ENCODE measurements at places on chromosomes 4 and X. TPM values are rescaled to one million over a fixed set of nuclear protein-coding genes. Genes with fewer than 3 reads are reported as not detected.
A peak's percentile ranks its signal among the peaks of the same experiment; 100 is the strongest.

The NRK gene
- total RNA-seq: not detected

The FAM47A gene
- not detected for total RNA-seq

The ADH7 gene
- total RNA-seq: not detected

The RHOH gene
- not detected for total RNA-seq

The PNMA6A gene
- 0.21 TPM for total RNA-seq

The PPEF2 gene
- not detected for total RNA-seq

The SORCS2 gene
- total RNA-seq: 4.4 TPM

The HTN3 gene
- total RNA-seq: not detected

The TET2 gene
- total RNA-seq: 15.1 TPM

The SLC25A31 gene
- total RNA-seq: not detected

- DNase-seq: no peak
These were observed 45.0 kb downstream of the TMEM165 start for GRCh38 chr4:55440786-55441185.

DNA sequence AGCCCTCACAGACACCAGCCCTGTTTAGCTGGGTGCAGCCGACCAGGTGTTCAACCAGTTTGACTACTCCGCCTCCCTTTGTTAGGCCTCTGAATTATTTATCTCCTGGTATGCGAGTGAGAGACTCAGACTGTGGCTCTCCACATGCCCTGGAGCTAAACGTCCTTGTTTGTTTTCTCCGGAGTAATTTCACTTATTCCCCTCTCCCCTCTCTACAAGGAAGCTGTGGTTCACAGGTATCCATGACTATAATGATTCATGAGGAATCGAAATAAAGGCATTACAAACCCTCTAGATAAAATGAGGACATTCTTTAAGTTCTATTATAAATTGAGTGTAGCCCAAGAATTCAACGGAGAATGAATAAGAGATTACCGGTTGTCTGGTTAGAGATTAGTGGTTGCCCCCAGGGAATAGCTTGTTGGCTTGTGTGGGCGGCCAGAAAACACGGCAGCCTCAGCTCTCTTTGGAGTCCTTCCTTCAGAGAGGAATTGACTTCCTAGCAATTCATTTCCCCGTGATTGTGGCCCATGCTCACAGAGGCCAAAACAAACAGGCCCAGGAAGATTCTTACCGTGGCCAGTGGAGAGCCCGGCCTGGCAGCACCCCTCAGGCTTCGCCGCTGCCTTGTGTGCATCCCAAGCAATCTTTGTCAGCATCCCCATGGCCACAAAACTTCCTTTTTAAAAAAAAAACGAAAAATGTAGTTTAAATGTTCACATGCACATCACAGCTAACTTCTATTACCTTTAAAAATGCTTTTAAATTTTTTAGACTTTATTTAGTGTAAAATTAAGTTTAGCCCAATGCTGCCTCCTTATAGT, 60.2 kb upstream of the CBR4 start:
- DNase-seq: peak; percentile 91

DNA sequence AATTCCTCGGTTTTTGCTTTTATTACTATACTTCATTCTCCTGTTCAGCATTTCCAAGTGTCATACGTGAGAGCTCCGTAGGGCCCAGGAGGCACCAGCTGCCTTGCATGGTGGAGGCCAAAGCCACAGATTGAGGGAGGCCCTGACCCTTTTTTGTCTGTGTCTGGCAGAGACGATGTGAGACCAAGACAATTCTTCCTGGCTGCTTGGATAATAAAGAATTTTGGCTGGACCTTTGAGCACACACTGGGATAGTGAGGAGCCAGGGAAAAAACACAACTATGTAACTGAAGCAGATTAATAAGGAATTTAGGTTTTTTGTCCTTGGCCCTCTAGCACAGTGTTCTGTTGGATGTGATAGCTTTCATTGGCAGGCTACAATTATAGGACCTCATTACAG, 161.0 kb downstream of the CPXCR1 start:
- DNase-seq: no peak

- DNase-seq: no peak
These were observed 92.5 kb upstream of the TEX13D start for GRCh38 chrX:124239911-124240310.

GRCh38 chr4:139668036-139668435, 2.4 kb downstream of the MGST2 start:
- DNase-seq: no peak

DNA sequence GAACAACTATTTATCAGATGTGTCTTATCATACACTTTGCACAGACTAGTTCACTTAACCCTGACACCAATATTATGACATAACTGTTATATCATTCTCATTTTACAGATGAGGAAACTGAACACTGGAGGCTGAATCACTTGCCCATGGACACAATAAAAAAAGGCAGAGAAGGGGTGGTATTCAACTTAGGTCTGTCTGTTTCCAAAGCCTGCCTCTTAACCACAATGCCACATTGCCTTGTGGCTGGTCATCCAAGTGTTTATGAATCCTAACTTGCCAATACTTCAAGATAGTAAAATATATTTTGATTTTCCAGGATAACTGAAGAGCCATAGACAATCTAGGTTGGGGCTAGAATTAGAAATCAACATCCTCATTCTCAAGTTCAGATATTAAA, 327.8 kb downstream of the NR3C2 start:
- peak; percentile 76 for DNase-seq

- DNase-seq: no peak
These were observed 541.7 kb downstream of the BCOR start for GRCh38 chrX:39556056-39556455.

- DNase-seq: peak; percentile 37
These were observed 259.5 kb downstream of the RCHY1 start for GRCh38 chr4:75254745-75255144.

DNA sequence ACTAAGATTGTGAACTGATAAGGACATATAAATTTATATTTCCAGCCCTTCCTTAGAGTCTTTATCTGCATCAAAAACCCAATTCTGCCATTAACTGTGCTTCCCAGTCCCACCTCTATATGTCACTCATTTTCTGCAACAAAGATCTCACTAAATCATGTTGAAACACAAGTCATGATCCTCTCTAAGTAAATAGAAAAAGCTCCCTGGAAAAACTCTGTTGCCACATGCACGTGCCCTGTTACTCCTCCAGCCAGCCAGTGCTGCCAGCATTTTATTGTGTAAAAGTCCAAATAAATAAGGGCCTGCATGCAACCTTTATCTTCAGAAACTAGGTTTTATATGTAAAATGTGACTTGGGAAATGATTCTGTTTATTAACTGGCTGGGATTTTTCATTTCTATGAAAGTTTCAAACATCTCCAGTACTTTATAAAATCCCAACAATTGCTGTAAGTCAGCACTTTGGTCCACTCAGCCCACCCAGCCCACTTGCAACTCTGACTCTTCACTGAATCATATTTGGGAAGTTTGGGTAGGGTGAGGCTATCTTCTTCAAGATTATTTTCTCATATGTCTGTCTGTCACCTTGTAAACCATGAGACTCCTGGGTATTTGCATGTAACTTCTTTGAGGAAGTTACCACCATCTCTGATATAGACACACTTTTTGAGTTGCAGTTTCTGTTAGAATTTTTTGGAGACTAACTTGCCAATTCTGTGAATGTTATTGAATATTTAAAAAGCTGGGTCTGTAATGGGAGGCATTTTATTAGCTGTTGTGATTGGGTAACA, 40.0 kb upstream of the SMARCA5 start:
- no peak for DNase-seq

GRCh38 chr4:147678796-147679549, 5.0 kb downstream of the PRMT9 start:
- DNase-seq: no peak

DNA sequence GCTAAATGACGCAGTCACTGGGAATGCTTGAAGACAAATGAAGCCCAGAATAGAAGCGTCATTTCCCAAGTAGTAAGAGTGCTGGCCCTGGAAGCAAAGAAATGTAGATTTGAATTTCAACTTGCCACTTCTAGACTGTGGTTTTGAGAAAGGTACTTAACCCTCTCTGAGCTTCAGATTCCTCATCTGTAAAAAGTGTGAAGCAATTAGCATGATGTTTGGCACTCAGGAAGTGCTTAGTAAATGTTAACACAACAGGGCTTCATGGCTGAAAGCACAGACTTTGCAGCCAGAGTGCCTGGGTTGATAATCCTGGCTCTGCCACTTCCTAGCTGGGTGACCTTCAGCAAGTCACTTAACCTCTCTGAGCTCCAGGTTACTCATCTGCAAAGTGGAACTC, 147.4 kb upstream of the RPS6KA3 start:
- no peak for DNase-seq

GRCh38 chrX:155718972-155719586, 106.3 kb upstream of the TMLHE start:
- DNase-seq: peak; percentile 41

DNA sequence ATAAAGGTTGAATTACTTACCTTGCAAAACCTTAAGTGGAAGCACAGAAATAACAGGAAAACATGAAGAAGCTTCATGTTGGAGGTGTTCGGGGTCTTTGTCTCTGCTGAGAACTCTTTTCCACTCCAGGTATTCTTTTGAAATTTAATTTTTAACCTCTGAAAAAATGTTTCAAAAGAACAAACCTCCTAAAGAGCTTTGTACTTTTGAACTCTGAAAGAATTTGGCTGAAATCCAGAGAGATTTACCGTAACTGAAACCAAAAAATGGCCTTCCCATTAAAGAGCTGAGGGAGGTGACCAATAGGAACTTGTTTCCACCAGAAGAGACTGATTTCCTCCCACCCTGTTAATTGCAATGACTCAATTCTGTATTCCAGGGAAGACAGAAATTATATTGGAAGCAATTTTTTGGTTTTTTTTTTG, at the start of gene CFI:
Gene CFI, minus strand, starts transcription at position 105 of the 425 bp plus-strand sequence. Its CDS starts 28 bp downstream, at position 77.
- peak; percentile 36 for DNase-seq

- no peak for DNase-seq
These were observed 3.9 kb upstream of the PLA2G12A start for GRCh38 chr4:109733728-109734127.

- no peak for DNase-seq
These were observed 392.9 kb downstream of the PDGFC start for GRCh38 chr4:156578713-156579112.

DNA sequence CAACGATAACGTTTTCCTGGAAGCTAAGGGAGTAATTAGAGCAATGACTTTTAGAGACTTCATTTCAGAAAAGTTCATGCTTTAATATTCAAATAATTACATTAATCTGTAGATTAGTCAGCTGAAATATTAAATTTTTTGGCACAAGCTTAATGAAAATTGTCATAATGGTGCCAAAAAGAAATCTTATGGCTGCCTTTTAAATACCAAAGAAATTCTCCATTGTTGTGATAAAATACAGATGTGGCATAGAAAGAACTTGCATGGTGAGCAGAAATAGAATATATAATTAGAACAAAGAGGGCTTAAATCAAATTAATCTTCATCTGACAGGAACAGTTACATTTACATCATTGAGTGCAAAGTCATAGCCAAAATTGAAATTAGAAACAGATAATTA, 263.5 kb downstream of the AFF2 start:
- no peak for DNase-seq

- DNase-seq: no peak
These were observed 523.3 kb downstream of the SMARCA1 start for GRCh38 chrX:129000018-129000417.

DNA sequence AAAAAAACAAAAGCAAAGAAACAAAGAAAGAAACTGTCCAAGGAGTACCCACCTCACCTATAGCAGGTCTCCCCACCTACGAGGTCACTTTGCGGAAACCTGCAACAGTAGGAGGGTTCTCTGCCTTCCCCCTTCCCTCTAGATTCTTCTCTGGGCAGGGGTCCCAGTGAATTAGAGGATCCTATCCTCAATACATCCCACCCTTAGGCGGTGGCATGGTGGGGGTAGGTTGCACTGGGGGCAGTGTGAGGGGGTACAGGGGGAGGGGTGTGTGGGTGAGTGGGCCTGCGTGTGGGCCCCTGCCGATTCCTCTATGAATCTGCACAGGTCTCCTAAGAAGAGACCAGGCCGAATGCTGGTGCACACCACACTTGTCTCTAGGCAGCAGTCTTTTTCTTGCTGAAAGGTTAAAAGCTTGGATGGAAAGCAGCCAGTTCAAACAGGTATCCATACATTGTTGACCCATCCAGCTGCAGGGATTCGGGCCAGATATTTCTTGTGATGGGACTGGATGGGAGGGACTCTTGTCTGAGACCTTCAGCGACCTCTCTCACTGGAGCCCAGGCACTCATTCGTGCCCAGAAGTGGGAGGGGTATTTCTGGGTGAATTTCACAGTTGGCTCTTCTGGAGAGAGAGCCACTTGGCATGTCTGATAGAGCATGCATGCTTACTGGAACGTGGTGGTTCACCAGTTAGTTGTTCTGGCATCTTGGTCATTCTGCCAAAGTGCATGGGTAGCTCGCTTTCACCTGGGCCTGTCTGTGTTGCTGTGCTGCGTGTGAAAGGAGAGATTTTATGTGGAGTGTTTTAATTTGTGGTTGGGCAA, 65.6 kb downstream of the NBDY start:
- DNase-seq: no peak

DNA sequence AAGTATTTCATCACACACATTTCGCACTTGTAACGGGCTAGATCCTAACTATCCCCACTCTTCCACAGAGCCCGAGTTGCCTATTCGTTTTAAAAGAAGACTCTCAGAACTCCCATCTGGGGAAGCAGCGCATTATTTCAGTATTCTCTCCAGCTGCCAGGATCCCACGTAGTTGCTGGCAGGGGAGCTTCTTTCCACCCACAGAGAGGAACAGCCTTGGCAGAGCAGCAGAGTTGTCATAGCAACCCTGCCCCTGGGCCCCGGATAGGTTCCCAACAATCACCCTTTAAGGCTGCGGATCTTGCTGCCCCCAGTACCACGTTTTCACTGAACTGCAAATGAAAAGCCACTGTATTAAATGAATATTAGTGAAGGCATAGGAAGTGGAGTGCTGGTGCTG, 106.7 kb downstream of the GPM6A start:
- DNase-seq: peak; percentile 15

DNA sequence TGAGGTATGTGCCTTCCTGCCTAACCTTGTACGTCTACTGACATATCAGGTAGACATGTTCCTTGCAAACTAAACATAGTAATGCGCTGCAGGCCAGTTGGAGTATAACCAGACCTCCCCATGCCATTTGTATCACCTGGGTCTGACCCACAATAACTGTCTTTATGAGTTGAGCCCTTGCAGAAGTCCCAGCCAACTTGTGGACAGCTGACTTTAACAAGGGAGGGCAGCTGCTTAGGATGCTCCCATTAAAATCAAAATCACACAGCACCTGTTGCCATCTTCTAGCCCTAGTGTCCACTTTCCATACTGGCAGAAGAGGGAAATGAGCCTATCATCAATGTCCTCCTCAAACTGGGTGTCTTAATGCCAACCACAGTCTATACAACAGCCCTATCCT, 41.6 kb downstream of the KANTR start:
- peak; percentile 73 for DNase-seq

Data from myocyte (in vitro differentiated cells).